Kidney (tissue), 22 donors: ENCODE measurements at places on chromosomes 5 and 9. TPM values are rescaled to one million over a fixed set of nuclear protein-coding genes. Genes with fewer than 3 reads are reported as not detected.

IL9 gene
- total RNA-seq = not detected

DNA sequence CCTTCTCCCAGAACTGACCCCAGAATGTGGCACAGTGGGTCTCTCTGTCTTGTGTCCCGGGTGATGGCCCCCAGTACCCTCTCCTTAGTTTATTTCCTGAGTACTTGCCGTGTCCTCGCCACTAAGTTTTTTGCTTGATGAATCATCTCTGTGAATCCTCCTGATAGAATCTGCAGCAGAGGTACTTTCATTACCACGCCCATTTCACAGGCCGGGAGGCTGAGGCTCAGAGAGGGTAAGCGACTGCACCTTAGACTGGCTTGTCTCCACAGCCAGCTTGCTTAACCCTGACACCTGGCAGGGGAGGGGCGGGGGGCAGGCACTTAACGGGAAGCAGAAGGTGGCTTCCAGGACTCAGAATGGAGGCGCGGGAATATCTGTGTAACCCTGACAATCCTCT is 7.9 kb upstream of the IER5L start:
- H3K36me3 ChIP-seq = no peaks in the 10 kb centered on the region
- H3K27me3 ChIP-seq = no peaks in the 10 kb centered on the region
- H3K4me3 ChIP-seq = no peak overlapping the region
- no peak for DNase-seq

GRCh38 chr9:36136894-36137391 is 410 bp downstream of the GLIPR2 start:
- H3K4me3 ChIP-seq = peak overlapping the region; percentile 64
- no peaks in the 10 kb centered on the region for H3K36me3 ChIP-seq
- peak; percentile 56 for DNase-seq
- H3K4me1 ChIP-seq = peaks cover 8% of the 10 kb centered on the region

DNA sequence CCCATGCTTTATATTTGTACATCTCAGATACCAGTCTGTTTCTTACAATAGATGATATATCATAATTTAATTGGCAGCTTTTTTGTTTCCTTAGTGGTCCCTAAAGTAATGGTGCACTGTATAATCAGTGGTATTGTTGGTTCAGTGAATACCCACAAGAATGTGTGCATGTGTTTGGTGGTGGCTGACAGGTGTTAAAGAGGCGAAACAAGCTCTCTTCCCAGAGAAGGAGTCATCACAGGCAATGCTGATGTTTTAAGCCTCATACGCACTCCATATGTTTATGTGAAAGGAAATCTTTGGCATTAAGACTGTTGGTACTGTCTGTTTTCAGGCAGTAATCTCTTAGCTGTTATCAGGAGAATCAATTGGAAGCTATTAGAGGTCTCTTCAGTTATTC is 49.2 kb upstream of the KIAA1958 start:
- no peaks in the 10 kb centered on the region for H3K4me1 ChIP-seq
- no peak overlapping the region for H3K27ac ChIP-seq
- no peak for DNase-seq
- H3K4me3 ChIP-seq = no peak overlapping the region
- no peaks in the 10 kb centered on the region for H3K27me3 ChIP-seq

- no peaks in the 10 kb centered on the region for H3K4me1 ChIP-seq
- no peak overlapping the region for H3K4me3 ChIP-seq
- no peak for DNase-seq
- H3K36me3 ChIP-seq = no peaks in the 10 kb centered on the region
- H3K27ac ChIP-seq = no peak overlapping the region
- no peaks in the 10 kb centered on the region for H3K27me3 ChIP-seq
Measured at GRCh38 chr5:27748847-27749246, 710.5 kb upstream of the CDH9 start.

DNA sequence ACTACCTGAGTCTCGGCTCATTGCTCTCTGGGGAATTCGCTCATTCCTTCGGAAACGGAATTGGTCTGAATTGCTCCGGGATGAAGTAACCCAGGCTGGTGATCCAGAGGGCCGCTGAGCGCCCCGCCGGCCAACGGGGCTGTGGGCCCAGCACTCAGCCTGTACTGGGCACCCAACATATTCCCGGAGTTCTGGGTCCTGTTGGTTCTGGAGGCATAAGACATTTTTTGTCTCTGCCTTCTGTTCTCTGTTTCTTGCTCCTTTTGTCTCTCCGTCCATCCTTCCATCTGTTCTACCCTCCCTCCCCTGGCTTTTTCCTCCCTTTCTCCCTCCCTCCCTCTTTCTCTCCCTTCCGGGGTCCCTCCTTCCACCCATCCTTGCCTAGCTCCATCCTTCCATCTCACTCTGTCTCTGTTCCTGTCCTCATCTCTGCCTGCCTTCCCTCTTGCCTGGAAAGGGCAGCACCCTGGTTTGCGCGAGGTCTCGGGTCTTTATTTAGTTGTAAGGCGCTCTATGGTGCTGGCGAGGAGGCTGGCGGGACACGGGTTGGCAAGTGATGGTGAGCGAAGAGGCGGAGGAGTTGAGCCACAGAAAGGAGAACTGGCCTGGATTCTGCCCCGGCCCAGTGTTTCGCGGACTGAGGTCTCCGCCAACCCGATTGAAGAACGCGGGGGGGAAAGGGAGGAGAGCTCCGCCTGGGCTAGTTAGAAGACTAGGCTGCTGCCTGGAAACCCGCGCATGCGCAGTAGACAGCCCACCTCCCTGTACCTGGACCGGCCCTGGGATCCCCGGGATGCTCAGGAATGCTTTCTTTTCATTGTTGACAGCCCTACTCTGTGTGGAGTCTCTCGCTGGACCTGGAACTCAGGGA is 1468.0 kb downstream of the FOXD4L5 start:
- H3K4me3 ChIP-seq = peak overlapping the region; percentile 13
- no peak overlapping the region for H3K27ac ChIP-seq
- no peaks in the 10 kb centered on the region for H3K36me3 ChIP-seq
- peaks cover 4% of the 10 kb centered on the region for H3K27me3 ChIP-seq
- peaks cover 4% of the 10 kb centered on the region for H3K4me1 ChIP-seq

- no peak overlapping the region for H3K27ac ChIP-seq
Measured at GRCh38 chr5:72160959-72161358, 53.7 kb downstream of the MAP1B start.
